NCI-H1930 (cell line): ENCODE measurements at places on chromosomes 5 and 9.

GRCh38 chr9:136711751-136712689 lies at the start of gene DIPK1B:
DIPK1B (plus strand) TSS chr9:136712572; CDS start chr9:136712666, 94 bp downstream.
- peak; percentile 65 for DNase-seq

DNA sequence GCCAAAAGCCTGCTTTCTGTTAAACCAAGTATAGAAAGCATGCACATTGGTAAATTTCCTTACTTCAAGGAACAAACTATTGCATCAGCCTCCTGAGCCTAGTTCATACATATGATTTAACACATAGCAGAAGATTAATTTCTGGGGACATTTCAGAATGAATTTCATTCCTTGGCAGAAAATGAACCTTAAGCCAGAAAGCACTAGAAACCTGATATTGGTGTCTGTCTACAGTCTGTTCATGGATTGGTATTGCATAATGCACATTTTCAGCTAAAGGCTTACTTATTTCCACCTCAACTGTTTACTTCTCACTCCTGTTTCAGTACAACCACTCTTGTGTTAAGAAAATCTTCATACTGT lies 1471.8 kb upstream of the NUDT12 start:
- DNase-seq = no peak

GRCh38 chr9:138051586-138052321 lies 174.2 kb downstream of the CACNA1B start:
- no peak for DNase-seq

DNA sequence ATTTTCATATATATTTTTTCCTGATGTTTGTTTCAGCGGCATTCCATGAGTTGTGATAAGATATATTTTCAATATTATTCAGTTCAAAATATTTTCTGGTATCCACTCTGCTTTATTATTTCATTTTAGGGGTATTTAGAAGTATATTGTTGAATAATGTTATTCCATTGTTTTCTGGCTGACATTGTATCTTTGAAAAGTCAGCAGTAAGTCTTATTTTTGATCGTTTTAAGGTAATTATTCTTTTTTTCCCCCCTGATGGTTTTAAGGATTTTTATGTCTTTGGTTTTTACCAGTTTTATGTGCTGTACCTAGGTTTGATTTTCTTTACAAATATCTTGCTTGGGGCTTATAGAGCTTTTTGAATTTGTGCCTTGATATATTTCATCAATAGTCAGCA lies 6.6 kb upstream of the GLRA1 start:
- DNase-seq = no peak
